ENCODE measurements at places on chromosomes 12 and 14.

GRCh38 chr14:96889091-96889490 lies 91.9 kb downstream of the VRK1 start:
- DNase-seq: no peak

DNA sequence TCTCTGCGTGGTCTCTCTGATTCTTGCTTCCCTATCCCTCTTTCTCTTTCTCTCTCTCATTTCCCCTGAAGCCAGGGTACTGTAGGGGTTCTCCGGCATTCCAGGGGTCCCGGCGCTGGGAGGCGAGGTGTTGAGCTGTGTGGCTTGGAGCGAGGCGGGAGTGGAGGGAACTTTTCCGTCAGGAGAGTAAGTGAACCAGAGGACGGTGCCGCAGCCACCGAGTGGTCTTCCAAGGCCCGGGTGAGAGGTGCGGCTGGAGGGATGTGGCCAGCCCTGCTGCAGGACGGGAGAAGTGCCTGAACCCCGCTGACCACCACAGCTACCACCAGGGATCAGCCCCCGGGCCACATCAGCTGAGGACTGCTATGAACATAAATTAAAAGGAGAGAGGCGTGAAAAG lies 68.2 kb upstream of the FAM181A start:
- DNase-seq: no peak

- DNase-seq: no peak
Observed at GRCh38 chr12:104064842-104065427, 604 bp downstream of the HCFC2 start.

GRCh38 chr12:108210001-108210400 lies 80.9 kb downstream of the WSCD2 start:
- no peak for DNase-seq

GRCh38 chr12:94071258-94071657 lies 77.1 kb upstream of the PLXNC1 start:
- DNase-seq: no peak

GRCh38 chr12:6965026-6965661 lies 5.3 kb downstream of the PHB2 start:
- DNase-seq: peak; percentile 88

DNA sequence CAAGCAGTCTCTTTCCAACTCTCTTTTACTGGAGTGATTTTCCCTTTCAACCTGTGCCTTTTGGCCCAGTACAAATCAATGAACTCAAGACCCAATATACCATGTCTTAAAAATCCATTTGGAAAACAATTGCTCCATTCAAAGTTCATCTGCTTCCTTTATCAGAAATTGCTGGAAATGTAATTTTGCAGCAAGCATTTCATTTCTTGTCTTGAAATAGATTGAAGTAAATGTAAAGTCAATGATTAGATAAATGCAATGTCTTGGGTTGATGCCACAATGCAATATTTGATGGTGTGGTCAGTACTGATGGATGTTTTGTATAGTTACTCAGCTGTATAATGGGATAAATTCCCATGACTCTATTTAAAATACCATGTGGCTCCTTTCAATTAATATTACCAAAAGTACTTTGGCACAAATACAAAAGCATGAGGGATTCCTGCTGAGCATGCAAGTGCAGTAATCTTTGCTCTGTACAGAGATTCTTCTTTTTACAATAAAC lies 707.7 kb upstream of the NOVA1 start:
- DNase-seq: no peak

DNA sequence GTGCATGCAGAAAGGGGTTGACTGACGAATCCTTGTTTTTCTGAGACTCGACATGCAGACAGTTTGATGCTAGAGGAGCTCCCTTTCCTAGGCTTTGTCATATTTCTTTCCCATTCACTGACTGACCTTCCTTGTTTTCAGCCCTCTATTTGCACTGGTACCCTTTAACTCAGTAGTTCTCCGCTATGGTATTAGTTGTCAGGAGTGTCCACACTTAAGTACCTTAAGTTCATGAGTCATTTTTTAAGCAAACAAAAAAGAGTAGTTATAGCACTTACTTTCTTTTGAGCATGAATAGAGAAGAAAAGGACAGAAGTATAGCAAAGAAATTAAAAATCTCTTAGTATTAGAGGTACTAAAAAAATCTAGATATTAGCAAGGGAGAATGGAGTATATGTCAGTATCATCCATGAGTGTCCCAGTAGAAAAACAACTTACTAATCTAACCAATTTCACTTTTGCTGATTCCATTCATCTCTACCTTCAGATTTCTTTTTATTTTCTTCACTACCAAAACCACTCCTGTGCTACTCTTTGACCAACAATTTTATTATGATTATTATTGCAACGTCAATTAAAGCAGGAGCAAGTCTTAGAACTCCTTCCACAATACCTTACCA lies 8.3 kb downstream of the ATP2B1 start:
- no peak for DNase-seq

GRCh38 chr12:26648584-26648983 lies 184.4 kb downstream of the ITPR2 start:
- DNase-seq: no peak

DNA sequence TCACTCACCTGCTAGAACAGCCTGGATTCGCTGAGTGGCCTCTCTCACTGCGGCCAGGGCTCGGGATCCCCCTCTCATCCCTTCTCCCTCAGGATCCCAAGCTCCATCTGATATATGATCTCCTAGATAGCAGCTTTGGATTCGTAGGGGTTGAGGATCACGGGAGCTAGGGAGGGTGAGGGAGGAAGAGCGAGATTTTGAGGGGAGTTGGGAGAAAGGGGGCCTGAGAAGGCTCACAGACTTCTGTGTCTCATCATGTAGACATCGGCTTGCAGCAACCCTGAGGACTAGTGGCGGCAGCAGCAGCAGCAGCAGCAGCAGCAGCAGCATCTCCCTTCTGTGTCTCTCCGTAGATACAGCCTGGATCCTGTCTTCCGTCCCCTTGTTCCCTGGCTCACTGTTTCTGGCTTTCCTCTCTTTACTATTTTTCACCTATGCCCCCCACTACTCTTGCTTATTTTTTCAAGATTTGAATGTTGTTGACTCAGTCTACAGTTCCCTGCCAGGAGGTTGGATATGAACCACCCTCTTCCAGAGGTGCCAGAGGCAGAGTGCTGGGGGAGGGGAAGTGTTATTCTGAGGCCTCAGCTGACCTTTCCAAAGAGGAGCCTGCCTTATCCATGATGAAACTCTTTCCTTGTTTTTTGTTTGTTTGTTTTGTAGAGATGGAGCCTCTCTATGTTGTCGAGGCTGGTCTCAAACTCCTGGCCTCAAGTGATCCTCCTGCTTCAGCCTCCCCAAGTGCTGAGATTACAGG lies at the start of gene CIROP:
Gene CIROP, minus strand, starts transcription at position 399 of the 757 bp plus-strand sequence. Its CDS starts 69 bp downstream, at position 330.
- no peak for DNase-seq

DNA sequence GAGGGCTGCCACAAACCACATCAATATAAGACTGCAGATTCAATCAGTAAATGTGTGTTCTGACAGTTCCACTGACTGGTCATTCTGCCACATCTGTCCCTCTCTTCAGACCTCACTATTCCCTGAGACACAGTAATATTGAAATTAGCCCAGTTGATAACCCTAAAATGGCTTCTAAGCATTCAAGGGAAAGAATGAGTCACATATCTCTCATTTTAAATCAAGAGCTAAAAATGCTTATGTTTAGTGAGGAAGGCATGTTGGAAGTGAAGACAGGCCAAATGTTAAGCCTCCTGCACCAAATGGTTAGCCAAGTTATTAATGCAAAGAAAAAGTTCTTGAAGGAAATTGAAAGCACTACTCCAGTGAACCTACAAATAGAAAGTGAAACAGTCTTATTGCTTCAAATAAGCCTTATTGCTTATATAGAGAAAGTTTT lies 24.5 kb upstream of the KIF21A start:
- DNase-seq: no peak

DNA sequence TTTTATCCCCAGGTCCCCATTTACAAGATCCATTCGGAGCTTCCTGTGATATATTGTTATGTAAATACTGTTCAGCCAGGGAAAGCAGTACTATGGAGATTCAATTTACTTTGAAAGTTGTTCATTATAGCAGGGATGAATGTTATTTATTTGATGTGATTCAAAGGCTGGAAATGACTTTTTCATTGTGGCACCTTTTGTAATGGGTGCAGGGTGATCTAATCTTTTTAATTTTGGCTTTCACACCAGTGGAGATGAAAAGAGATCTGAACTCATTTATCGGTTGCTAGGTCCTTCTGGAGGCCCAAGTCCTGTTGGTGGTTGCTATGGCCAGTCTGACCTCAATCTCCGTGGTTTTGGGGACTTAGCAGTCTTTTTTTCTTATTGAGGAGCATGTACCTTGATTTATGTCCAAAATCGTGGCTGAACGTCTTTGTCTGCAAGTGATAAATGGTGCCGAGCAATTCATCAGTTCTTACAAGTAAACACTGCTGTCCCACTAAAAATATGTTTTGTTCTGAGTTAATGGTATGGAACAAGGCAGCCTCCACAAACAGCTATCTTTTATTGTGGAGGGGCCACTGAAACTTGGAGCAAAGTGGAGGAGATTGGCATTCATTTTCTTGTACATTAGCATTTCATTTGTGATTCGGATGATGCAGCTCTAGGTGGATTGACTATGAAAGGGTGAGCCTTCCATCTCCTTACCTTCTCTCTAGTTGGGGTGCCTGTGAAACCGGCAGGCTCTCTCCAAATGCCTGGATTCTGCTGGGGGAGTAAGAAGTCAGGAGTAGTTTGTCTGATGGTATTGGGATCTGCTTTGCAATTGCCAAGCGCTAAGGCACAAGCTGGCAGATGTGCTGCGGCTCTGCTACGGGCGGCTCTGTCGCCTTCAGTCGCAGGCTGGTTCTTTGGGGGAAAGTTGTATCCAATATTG lies 2.0 kb downstream of the RMST start:
- DNase-seq: no peak

GRCh38 chr12:107906707-107907106 lies 132.2 kb downstream of the ASCL4 start:
- no peak for DNase-seq

GRCh38 chr12:97701901-97702300 lies 239.3 kb downstream of the RMST start:
- DNase-seq: no peak

DNA sequence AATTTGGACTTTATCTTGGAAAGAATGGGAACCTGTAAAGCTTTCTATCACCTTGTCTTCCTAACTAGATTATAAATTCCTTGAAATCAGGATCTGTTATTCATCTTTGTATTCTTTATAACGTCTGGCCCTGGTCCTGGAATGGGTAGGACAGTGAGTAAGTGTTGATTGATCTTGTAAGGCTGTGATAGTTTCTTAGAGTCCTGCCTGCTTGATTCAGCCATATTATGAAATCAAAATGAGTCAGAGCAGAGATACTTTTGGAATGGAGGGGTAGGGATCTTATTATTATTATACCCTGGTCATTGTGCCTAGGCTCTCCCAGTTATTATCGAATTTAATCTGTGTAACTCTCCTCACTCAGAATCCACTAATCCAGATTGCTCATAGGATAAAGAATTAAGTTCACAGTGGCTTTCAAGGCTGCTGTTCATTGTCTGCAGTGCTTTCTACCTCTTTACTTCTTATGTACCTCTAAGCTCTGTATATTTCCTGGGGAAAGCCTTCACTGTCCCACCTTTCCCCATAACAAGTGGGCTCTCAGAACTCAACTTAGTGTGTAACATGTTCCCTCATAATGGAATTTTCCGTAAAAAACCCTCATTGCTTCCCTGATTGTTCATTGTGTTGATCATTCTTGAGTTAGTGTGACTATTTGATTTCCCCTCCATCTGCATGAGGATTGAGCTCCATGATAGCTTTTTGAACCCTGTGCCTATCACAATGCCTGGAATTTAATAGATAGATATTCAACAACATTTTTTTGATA lies 93.3 kb downstream of the DAAM1 start:
- DNase-seq: no peak

GRCh38 chr12:4978737-4979136 lies 64.9 kb upstream of the KCNA5 start:
- no peak for DNase-seq

DNA sequence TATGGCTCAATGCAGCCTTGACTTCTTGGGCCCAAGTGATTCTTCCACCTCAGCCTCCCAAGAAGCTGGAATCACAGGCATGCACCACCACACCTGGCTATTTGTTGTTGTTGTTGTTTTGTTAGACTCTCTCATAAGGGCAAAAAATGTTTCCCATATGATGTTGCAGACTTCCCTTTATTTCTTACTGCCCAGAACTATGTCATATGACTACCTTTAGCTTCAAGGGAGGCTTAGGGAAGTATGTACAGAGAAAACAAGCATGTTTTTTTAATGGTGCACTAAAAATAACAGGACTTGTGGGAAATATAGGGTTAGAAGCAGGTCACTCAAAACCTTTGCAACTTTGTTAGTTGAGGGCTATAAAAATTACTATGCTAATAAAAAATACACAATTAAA lies 4.3 kb upstream of the GPR19 start:
- DNase-seq: no peak

DNA sequence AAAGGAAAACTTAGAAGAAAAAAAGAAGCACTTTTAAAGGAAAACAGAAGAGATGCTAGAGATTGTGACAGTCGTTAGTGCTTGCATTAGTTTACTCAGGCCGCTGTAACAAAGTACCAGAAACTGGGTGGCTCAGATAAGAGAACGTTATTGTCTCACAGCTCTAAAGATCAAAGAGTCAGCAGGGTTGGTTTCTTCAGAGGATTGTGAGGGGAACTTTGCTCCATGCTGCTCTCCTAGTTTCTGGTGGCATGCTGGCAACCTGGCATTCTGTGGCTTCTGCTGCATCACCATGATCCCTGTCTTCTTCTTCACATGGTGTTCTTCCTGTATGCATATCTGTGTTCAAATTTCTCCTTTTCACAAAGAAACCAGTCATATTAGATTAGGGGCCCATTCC lies 119.4 kb upstream of the PLEKHA5 start:
- no peak for DNase-seq

- no peak for DNase-seq
Observed at GRCh38 chr12:99567072-99567471, 80.5 kb upstream of the GARIN6 start.

GRCh38 chr12:11559626-11560340 lies 89.7 kb upstream of the ETV6 start:
- no peak for DNase-seq

GRCh38 chr12:124392271-124392666 lies 97.4 kb downstream of the RFLNA start:
- DNase-seq: peak; percentile 48

GRCh38 chr12:77800501-77800900 lies 30.2 kb upstream of the NAV3 start:
- DNase-seq: no peak

- no peak for DNase-seq
Observed at GRCh38 chr12:110108309-110109036, 15.7 kb upstream of the IFT81 start.

- DNase-seq: no peak
Observed at GRCh38 chr14:94153750-94154342, 20.3 kb upstream of the PPP4R4 start.

GRCh38 chr12:2673966-2674810 lies 120.6 kb upstream of the FKBP4 start:
- peak; percentile 11 for DNase-seq

DNA sequence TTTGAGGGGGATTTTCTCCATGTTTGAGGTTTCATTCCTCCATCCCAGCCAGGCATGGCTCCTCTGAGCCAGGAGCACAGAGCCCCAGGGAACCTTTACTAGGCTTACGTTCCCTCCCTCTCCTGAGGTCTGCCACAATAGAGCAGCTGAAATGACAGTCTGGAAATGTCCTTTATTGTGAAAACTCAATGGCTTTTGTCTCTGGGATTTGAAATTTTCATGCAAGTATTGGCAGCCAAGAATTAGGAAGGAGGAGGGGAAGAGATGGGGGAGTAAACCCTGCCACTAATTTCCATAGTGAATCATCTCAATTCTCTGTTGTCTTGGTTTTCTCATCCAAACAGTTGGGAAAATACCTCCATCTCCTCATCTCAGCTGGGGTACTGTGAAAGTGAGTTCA lies 2.6 kb upstream of the PLEKHG3 start:
- no peak for DNase-seq
